ENCODE measurements at places on chromosomes 13 and 19. TPM values are rescaled to one million over a fixed set of nuclear protein-coding genes. Genes with fewer than 3 reads are reported as not detected.

ZNF175 gene
- 3.4 TPM for total RNA-seq

C19orf33 gene
- not detected for total RNA-seq

ZNF83 gene
- total RNA-seq, result 68.5 TPM

RGL3 gene
- 3.7 TPM for total RNA-seq

RASA3 gene
- 43.5 TPM for total RNA-seq

RUVBL2 gene
- total RNA-seq, result 190 TPM

ZNF611 gene
- total RNA-seq, result 11.6 TPM

SYCN gene
- total RNA-seq, result not detected

CEACAM7 gene
- total RNA-seq, result not detected

ICAM1 gene
- total RNA-seq, result 4.9 TPM

ICAM3 gene
- 15.2 TPM for total RNA-seq

HAUS8 gene
- 3.6 TPM for total RNA-seq

CEACAM19 gene
- 4.9 TPM for total RNA-seq

SHISA7 gene
- not detected for total RNA-seq

MBD3L2 gene
- total RNA-seq, result not detected

EXOC3L2 gene
- not detected for total RNA-seq

PEAK3 gene
- not detected for total RNA-seq

PSG11 gene
- not detected for total RNA-seq

SOX1 gene
- not detected for total RNA-seq

PGLYRP2 gene
- total RNA-seq, result not detected

FPR1 gene
- total RNA-seq, result not detected

SF3A2 gene
- total RNA-seq, result 24.7 TPM

LIM2 gene
- not detected for total RNA-seq

C5AR1 gene
- total RNA-seq, result under 0.01 TPM

SLC25A41 gene
- not detected for total RNA-seq

BEST2 gene
- total RNA-seq, result not detected

MBD3L4 gene
- total RNA-seq, result not detected

CEACAM16 gene
- not detected for total RNA-seq

SULT2A1 gene
- not detected for total RNA-seq

TTC9B gene
- not detected for total RNA-seq

TNNT1 gene
- 1.2 TPM for total RNA-seq

ZNF440 gene
- 8.8 TPM for total RNA-seq

SEMA6B gene
- 1.3 TPM for total RNA-seq

ZNF581 gene
- total RNA-seq, result 13.4 TPM

CATSPERD gene
- not detected for total RNA-seq

CPB2 gene
- not detected for total RNA-seq

CLPTM1 gene
- 37.8 TPM for total RNA-seq

C5AR2 gene
- total RNA-seq, result 1.1 TPM

PRSS57 gene
- not detected for total RNA-seq

Measured in aortic smooth muscle cell (primary cell).